ENCODE measurements at places on chromosomes 5 and 9.

DNA sequence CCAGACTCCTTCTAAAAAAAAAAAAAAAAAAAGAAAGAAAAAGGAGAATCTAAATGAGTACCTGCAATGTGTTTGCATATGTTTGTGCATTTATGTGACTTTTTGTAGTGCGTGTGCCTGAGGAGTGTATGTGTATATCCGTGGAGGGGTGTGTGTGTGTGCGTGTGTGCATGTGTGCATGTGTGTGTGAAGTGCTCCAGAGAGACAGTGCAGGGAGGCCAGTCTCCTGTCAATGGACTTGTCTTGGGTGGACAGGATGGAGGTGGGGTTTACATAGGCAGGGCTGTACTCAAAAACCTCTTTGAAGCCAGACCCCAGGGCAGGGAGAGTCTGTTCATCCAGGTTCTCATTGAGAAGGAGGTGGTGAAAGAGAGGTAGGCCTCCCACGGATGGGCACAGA, 87.1 kb upstream of the MVB12B start:
- no peak for DNase-seq

GRCh38 chr9:89534515-89535287, 36.8 kb upstream of the SEMA4D start:
- DNase-seq: no peak

DNA sequence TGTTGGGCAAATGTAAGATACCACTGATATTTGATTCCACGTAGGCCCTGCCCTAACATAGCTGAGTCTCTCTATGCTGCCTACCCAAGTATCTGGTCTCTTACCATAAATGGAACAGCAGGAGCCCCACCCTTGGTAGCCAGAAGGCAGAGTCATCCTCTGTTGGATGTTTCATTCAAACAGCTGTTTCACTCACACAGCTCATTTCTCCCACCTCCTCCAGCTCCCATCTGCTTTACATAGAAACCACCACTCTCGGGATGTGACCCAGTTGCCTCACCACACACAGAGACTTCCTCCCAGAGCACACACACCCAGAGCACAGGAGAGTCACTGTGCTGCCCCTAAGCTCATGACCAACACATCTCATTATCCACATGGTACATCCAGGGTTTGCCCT, 165.3 kb downstream of the TMEM167A start:
- no peak for DNase-seq

GRCh38 chr5:83785176-83785668, 64.6 kb upstream of the HAPLN1 start:
- DNase-seq: no peak

- DNase-seq: no peak
Measured at GRCh38 chr9:106961623-106962022, 98.7 kb downstream of the ZNF462 start.

DNA sequence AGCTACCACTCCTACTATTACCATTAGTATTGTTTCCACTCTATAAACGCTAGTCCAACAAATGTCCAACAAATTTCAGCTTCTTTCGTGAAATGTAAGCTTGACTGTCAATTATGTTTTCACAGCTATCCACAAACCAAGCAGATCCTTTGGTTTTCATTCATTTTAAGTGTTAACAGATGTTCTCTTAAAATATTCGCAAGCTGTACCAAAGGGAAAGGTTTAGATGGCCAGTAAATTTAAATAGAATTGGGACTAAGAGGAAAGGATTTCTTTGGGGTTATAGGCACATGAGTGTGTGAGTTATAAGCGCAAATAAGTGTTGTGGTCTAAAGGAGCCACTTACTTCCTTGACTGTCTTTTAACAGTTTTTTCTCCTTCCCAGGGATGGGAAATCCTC, 136.8 kb upstream of the ADRA1B start:
- no peak for DNase-seq

- no peak for DNase-seq
Measured at GRCh38 chr9:93884808-93885207, 70.3 kb downstream of the BARX1 start.

- no peak for DNase-seq
Measured at GRCh38 chr9:74573640-74574191, 76.6 kb downstream of the RORB start.

DNA sequence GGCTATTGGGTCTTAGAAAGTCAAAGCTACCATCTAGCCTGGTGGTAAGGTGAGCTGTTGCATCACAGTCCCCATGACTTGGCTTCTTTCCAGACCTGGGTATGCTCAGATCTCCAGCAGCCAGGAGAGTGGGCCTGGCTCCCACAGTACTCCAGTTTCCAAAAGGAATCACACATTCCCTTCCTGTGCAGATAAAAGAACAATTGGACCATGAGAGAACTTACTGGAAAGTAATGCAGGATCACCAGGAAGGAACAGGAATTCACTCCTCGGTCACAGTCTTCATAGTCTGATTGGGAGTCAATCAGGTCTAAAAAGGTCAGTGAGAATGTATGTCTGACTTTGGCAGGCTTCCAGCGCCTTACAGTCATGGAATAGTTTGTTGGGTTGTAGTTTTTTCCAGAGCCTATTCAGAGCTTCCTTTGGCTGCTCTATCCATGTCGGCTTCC, 47.8 kb upstream of the CD180 start:
- no peak for DNase-seq

GRCh38 chr9:114060070-114060469, 18.0 kb downstream of the AMBP start:
- no peak for DNase-seq

- DNase-seq: no peak
Measured at GRCh38 chr5:148981353-148981752, 81.5 kb downstream of the SH3TC2 start.

DNA sequence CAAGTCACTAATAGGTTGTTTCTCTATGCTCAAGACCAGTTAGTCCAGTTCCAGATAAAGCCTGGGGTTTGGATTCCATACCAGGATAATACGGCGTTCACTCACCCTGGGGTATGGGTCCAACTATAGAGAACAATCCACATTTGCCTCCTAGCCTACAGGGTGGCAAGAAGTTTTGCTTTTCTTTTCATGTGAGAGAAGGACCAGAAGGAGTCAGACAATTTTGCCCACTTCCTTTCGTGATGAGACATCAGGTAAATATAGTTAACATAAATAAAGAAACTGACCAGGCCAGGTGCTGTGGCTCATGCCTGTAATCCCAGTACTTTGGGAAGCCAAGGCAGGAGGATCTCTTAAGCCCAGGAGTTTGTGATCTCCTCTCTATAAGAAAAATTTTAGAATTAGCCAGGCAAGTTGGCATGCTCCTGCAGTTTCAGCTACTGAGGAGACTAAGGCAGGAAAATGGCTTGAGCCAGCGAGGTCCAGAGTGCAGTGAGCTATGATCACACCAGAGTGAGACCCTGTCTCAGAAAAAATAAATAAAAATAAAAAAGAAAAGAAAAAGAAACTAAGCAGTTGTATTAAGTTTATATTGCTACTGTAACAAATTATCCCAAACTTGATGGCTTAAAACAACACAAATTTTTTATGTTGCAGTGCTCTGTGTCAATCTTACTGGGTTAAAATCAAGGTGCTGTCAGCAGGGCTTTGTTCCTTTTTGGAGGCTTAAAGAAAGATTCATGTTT, 7.5 kb upstream of the REEP5 start:
- no peak for DNase-seq
